ENCODE measurements at places on chromosomes 16 and 17. TPM values are rescaled to one million over a fixed set of nuclear protein-coding genes. Genes with fewer than 3 reads are reported as not detected.

DNA sequence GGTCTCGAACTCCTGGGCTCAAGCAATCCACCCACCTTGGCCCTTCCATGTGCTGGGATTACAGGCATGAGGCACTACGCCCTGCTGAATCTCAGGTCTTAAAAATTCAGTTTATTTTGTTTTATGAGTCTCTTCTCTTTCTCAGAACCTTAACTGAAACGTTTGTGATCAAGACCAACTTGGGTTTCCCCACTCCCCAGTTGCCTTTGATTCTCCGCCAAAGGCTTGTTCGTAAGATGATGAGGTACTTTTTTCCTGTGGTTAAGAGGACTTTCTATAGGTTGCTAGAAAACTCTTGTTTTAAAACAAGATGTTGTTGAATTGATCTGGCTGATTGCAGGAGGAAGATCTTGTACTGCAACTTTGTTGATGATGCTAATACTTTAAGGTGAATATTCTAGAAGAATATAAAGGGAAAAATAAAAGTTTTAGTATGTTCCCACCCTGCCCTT, 11.7 kb downstream of the ABCC1 start:
- no peak for DNase-seq
- H3K27me3 ChIP-seq, result no peaks in the 10 kb centered on the region
- H3K27ac ChIP-seq, result no peak overlapping the region
- H3K36me3 ChIP-seq, result no peaks in the 10 kb centered on the region
- H3K4me3 ChIP-seq, result no peak overlapping the region

DNA sequence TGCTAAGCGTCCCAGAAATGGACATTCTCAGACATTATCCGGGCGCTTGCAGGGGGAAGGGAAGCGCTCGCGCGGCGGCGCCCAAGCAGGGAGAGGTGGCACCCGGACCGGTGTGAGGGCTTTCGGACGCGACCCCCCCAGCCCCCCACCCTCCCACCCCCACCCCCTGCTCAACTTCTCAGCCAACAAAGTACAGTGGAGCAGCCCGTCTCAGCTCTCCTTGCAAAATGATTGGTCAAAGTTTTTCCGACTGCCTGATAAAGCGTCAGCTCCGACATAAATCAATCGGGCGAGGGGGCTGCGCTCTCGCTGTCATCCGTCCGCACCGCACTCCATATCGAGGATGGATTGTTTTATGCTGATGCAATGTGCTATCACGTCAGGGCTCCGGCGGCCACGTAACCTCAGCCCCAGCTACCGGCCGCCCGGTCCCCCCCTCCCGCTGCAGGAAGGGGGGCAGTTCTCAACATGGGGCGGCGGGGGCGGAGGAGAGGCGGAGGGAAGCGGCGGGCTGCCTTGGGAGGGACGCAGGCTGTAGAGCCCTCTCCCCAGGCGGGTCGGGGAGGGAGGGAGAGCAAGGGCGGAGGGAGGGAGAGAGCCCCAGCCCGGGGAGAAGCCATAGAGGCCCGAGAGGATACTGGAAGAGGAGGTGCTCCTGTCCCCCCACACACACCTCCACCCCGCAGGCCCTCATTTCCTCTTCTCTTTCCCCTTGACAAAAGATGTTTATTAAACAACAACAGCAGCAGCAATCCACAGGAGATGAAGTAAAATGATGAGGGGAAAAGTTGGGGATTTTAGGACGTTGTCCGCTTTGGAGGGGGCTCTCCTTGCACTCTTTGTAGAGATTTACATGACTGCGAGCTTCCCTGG, at the start of gene HOXB9:
Gene HOXB9 (minus strand): TSS at position 114 of the 873 bp plus-strand sequence. CDS start 89 bp downstream, at position 25.
- no peak for DNase-seq
- H3K36me3 ChIP-seq, result no peaks in the 10 kb centered on the region
- H3K27ac ChIP-seq, result peak within 1 kb of the TSS; percentile 26
- no peaks in the 10 kb centered on the region for H3K4me1 ChIP-seq
- H3K4me3 ChIP-seq, result peak within 1 kb of the TSS; percentile 3

DNA sequence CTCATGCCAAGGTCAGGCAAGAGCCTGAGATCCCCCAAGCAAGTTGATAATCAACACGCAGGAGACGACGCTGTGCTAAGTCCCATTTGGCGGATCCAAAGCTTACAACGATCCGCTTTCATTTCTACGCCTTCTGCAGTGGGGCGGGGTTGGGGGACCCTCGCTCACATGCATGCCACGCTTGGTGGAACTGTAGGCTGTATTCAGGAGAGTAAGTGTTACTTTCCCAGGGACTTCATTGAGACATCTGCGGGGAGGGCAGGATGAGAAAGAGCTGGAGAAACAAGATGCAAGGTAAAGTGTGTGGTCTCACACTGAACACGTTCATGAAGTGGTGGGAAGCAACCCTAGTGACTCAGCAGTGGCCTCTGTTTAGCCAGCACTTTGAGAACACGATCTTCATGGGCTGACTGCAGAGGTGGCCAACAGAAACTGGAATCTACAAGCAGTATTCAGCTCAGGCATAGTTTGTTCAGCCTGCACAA, 100.5 kb downstream of the XYLT1 start:
- peak overlapping the region; percentile 16 for H3K27ac ChIP-seq
- H3K36me3 ChIP-seq, result no peaks in the 10 kb centered on the region
- no peak overlapping the region for H3K4me3 ChIP-seq
- no peaks in the 10 kb centered on the region for H3K27me3 ChIP-seq
- DNase-seq, result no peak

- H3K36me3 ChIP-seq, result no peaks in the 10 kb centered on the region
- H3K27me3 ChIP-seq, result no peaks in the 10 kb centered on the region
Observed at GRCh38 chr17:81207610-81208581, 14.9 kb downstream of the CEP131 start.

- H3K27ac ChIP-seq, result no peak overlapping the region
- DNase-seq, result no peak
Observed at GRCh38 chr16:31409433-31409832, 16.3 kb downstream of the ITGAD start.

DNA sequence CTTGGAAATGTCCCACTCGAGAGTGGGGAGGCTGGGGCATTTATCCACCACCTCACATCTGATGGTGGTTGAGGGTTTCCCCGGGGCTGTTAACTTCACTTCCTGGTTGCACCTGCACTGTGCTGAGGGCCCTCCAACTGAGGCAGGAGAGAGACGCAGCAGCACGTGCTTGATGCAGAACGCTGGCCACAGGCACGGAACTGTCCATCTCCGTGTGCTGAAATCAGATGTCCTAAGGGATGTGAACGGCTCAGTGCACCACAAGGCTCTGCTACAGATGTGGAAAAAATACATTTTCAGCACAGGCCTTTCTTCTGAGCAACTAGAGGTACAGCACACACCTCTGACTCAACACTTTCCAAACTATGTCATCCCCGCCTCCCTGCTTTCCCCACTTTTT, 114.8 kb upstream of the C16orf82 start:
- H3K36me3 ChIP-seq, result no peaks in the 10 kb centered on the region
- no peak for DNase-seq
- no peaks in the 10 kb centered on the region for H3K27me3 ChIP-seq
- no peak overlapping the region for H3K27ac ChIP-seq
- no peaks in the 10 kb centered on the region for H3K4me1 ChIP-seq
- no peak overlapping the region for H3K4me3 ChIP-seq

DNA sequence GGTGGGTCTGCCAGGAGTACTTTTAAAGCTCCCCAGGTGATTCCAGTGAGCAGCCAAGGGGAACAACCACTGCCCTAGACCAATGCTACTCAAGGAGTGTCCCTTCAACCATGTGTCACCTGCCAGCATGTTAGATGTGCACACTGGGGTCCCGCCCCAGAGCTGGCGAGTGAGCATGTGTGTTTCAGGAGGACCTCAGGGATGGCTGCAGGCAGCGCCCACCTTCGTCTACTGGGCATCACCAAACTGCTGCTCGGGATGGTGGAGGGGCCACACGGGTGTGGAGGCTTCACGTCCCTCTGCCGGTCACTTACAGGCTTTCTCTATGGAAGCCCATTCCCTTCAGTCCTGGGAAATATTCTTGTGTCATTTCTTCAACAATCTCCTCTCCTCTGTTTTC, 29.0 kb upstream of the DOC2B start:
- H3K4me1 ChIP-seq, result no peaks in the 10 kb centered on the region
- H3K27ac ChIP-seq, result no peak overlapping the region
- no peak for DNase-seq
- no peaks in the 10 kb centered on the region for H3K36me3 ChIP-seq
- H3K27me3 ChIP-seq, result no peaks in the 10 kb centered on the region

- H3K4me3 ChIP-seq, result no peak overlapping the region
- H3K36me3 ChIP-seq, result no peaks in the 10 kb centered on the region
- no peaks in the 10 kb centered on the region for H3K27me3 ChIP-seq
- DNase-seq, result no peak
- no peak overlapping the region for H3K27ac ChIP-seq
Observed at GRCh38 chr16:28923231-28923587, 1.8 kb downstream of the RABEP2 start.

GRCh38 chr16:4668313-4668960, 24.9 kb upstream of the NUDT16L1 start:
- no peaks in the 10 kb centered on the region for H3K27me3 ChIP-seq
- no peak overlapping the region for H3K4me3 ChIP-seq
- no peak overlapping the region for H3K27ac ChIP-seq
- no peaks in the 10 kb centered on the region for H3K4me1 ChIP-seq
- no peak for DNase-seq
- no peaks in the 10 kb centered on the region for H3K36me3 ChIP-seq

- H3K4me1 ChIP-seq, result no peaks in the 10 kb centered on the region
- no peak overlapping the region for H3K4me3 ChIP-seq
- H3K27ac ChIP-seq, result no peak overlapping the region
- no peak for DNase-seq
- H3K36me3 ChIP-seq, result no peaks in the 10 kb centered on the region
- H3K27me3 ChIP-seq, result no peaks in the 10 kb centered on the region
Observed at GRCh38 chr17:40597156-40597555, 31.9 kb upstream of the CCR7 start.

- no peaks in the 10 kb centered on the region for H3K36me3 ChIP-seq
- DNase-seq, result no peak
- H3K27me3 ChIP-seq, result no peaks in the 10 kb centered on the region
- no peak overlapping the region for H3K27ac ChIP-seq
Observed at GRCh38 chr16:2359919-2360318, 19.4 kb upstream of the ABCA3 start.

DNA sequence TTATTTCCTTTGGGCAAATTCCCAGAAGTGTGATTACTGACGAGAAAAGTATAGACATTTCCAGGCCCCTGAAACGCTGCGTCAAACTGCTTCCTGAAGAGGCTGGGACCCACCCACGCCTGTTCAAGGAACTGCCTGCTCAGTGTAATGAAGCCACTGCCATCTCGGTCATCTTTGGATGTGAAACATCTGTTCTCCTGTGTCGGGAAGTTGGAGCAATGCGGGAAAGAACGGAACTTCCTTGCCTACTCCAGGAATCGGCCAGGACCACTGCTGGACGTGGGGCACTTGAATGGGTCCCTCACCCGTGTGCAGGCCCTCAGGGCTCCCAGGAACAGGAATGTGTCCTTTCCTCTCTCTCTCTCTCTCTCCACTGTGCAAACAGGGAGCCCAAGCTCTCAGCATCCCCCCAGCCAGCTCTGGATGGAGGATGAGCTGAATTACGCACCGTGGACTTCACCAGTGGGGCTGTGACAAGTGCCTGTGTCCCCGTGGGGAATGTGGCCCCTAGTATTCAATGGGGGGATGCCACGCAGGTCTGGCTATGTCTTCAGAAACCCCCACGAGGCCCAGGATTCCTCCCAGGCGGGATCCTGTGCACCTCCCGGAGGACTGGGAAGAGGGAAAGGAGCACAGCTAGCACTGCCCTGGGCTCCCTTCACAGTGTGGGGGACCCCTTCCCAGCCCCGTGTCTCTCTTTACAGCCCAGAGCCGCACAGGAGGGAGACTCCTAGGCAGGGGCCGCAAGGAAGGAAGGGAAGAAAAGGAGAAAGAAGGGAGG, 18.3 kb upstream of the LITAF start:
- no peaks in the 10 kb centered on the region for H3K27me3 ChIP-seq
- H3K27ac ChIP-seq, result peak overlapping the region; percentile 50
- H3K36me3 ChIP-seq, result no peaks in the 10 kb centered on the region
- H3K4me3 ChIP-seq, result no peak overlapping the region
- H3K4me1 ChIP-seq, result no peaks in the 10 kb centered on the region
- peak; percentile 73 for DNase-seq

- H3K27me3 ChIP-seq, result no peaks in the 10 kb centered on the region
- no peaks in the 10 kb centered on the region for H3K36me3 ChIP-seq
- no peaks in the 10 kb centered on the region for H3K4me1 ChIP-seq
- no peak for DNase-seq
- no peak overlapping the region for H3K4me3 ChIP-seq
Observed at GRCh38 chr17:18105595-18105994, 3.0 kb upstream of the MYO15A start.

The ALOX15B gene
- not detected for total RNA-seq

The CD300C gene
- not detected for total RNA-seq

The WFIKKN1 gene
- 0.26 TPM for total RNA-seq

The EVI2B gene
- total RNA-seq, result 0.76 TPM

The SLC47A1 gene
- total RNA-seq, result 6.2 TPM

The CHD9NB gene
- 1.2 TPM for total RNA-seq

The KRT15 gene
- total RNA-seq, result 11.5 TPM

The JPT1 gene
- total RNA-seq, result 46.8 TPM

The CCL18 gene
- total RNA-seq, result not detected

The SNAI3 gene
- 0.43 TPM for total RNA-seq

The TMIGD1 gene
- total RNA-seq, result not detected

The SLC6A4 gene
- total RNA-seq, result not detected

The IFI35 gene
- 7.6 TPM for total RNA-seq

The GINS3 gene
- total RNA-seq, result 5.1 TPM
